ENCODE measurements at places on chromosomes 5 and 9. TPM values are rescaled to one million over a fixed set of nuclear protein-coding genes. Genes with fewer than 3 reads are reported as not detected.
A peak's percentile ranks its signal among the peaks of the same experiment; 100 is the strongest.

- peak; percentile 59 for DNase-seq
- no peak overlapping the region for H3K4me3 ChIP-seq
- peaks cover 52% of the 10 kb centered on the region for H3K36me3 ChIP-seq
- no peaks in the 10 kb centered on the region for H3K27me3 ChIP-seq
- no peak overlapping the region for H3K27ac ChIP-seq
Measured at GRCh38 chr9:110058304-110058953, 149.5 kb downstream of the C9orf152 start.

- no peaks in the 10 kb centered on the region for H3K27me3 ChIP-seq
- H3K36me3 ChIP-seq = peaks cover 51% of the 10 kb centered on the region
- DNase-seq = no peak
- peaks cover 27% of the 10 kb centered on the region for H3K4me1 ChIP-seq
- H3K27ac ChIP-seq = peak overlapping the region; percentile 46
Measured at GRCh38 chr5:71600783-71601182, 13.6 kb downstream of the MCCC2 start.

GRCh38 chr9:129604766-129605163 lies 16.1 kb downstream of the C9orf50 start:
- H3K4me3 ChIP-seq = no peak overlapping the region
- no peaks in the 10 kb centered on the region for H3K36me3 ChIP-seq
- H3K27me3 ChIP-seq = no peaks in the 10 kb centered on the region
- H3K27ac ChIP-seq = no peak overlapping the region
- DNase-seq = no peak

The LHX6 gene
- total RNA-seq = 6.4 TPM

The RASGRF2 gene
- 12.5 TPM for total RNA-seq

The C5orf52 gene
- total RNA-seq = not detected
